T-helper 17 cell (primary cell): ENCODE measurements at places on chromosomes 2 and 18.

GRCh38 chr2:46202987-46203386, 94.2 kb upstream of the EPAS1 start:
- DNase-seq = no peak

DNA sequence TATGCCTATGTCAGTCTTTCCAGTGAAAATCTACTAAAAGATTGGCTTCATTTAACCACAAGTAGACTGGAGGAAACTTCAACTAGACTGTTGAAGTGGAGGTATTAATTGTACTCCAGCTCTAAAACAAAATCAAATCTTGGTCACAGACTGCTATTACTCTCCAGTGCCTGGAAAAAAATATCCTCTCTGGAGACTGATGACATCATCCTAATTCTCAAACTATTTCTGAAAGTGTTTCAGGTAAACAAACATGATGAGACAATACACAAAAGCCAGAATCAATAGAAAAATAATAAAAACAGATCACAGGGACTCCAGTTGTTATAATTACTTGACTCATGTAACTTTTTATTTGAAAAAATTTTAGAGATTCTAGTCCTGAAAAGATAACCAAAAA, 87.7 kb upstream of the MYO3B start:
- DNase-seq = no peak

GRCh38 chr18:44602380-44602779, 78.3 kb upstream of the SETBP1 start:
- DNase-seq = no peak

- no peak for DNase-seq
These were observed 81.8 kb downstream of the RIF1 start for GRCh38 chr2:151491496-151491895.

DNA sequence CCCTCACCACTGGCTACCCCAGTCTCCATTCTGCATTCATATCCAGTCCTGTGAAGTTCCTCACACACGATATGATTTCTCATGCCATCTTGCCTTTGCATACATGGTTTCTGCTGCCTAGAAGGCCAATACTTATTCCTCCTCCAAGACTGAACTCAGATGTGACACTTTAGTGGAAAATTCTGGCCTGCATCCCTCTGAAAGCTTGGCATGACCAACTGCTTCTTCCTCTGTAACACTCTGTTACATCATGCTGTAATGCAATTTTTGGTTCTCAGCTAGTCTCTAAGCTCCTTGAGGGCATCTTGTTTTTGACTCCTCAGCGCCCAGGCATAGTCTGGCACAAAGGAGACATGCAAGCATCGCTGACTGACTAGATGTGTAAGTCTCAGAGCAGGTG, 12.6 kb downstream of the FAM161A start:
- DNase-seq = no peak

GRCh38 chr2:99096728-99097127, 44.8 kb upstream of the C2orf15 start:
- DNase-seq = no peak

GRCh38 chr2:197157879-197158537, 152.6 kb downstream of the ANKRD44 start:
- DNase-seq = no peak

GRCh38 chr2:124975648-124976047, 950.6 kb downstream of the CNTNAP5 start:
- no peak for DNase-seq

DNA sequence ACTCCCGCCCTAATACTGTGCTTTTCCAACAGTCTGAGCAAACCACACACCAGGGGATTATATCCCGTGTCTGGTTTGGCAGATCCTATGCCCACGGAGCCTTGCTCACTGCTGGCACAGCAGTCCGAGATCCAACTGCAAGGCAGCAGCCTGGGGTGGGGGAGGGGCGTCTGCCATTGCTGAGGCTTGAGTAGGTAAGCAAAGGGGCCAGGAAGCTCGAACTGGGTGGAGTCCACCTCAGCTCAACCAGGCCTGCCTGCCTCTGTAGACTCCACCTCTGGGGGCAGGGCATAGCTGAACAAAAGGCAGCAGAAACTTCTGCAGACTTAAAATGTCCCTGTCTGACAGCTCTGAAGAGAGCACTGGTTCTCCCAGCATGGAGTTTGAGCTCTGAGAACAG, 44.2 kb downstream of the LNPK start:
- no peak for DNase-seq

- no peak for DNase-seq
These were observed 90.8 kb downstream of the WDSUB1 start for GRCh38 chr2:159195697-159196096.

- no peak for DNase-seq
These were observed 223.3 kb downstream of the METTL4 start for GRCh38 chr18:2348003-2348402.

- DNase-seq = no peak
These were observed 592 bp downstream of the PSD4 start for GRCh38 chr2:113174376-113174750.

DNA sequence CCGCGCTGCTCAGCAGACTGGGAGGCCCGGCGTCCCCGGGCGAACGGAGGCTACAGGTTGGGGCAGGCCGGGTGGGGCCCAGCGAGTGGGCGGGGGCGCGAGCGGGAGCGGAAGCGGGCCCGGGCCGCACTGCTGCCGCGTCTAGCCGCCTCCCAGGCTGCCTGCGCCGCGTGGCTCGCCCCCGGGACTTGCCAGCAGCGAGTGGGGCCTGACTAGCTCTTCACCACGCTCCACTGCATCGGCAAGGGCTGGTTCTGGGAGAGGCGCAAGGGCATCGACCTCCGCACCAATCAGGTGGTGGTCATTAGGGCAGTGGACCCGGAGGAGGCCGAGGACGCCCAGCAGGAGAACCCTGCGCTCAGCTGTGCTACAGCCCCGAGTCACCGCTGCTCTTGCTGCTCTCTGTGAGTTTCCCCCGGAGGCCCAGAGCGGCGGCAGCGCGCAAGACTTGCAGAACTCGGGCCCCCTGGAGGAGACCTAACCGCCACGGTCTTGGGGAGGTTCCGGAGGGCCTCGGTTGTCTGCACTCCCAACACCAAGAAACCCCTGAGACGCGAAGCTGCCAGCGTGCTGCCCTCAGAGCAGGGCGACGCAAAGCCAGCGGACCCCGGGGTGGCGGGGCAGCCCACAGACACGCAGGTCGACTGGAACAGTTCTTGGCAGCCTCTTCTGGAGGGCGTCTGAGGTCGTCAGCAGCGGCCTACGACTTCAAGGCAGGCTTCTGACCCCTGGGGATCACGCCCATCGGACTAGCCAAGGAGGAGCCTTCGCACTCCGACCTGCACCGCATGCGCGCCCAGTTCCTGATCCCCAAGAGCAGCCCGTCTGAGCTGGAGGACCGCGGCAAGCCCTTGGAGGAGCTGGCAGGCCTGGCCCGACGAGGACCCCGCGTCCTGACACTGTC, 27.2 kb upstream of the PTPN2 start:
- peak; percentile 23 for DNase-seq

GRCh38 chr2:26542194-26542455, 64.2 kb upstream of the OTOF start:
- DNase-seq = no peak
